ENCODE measurements at places on chromosomes 4 and X. TPM values are rescaled to one million over a fixed set of nuclear protein-coding genes. Genes with fewer than 3 reads are reported as not detected.

The CT45A10 gene
- not detected for total RNA-seq

The KIT gene
- total RNA-seq = 2.0 TPM

The GSX2 gene
- total RNA-seq = not detected

The C1QTNF7 gene
- total RNA-seq = 0.65 TPM

The PLXNB3 gene
- total RNA-seq = 0.39 TPM

The ITIH6 gene
- not detected for total RNA-seq

The CT47B1 gene
- total RNA-seq = not detected

The SLITRK4 gene
- not detected for total RNA-seq

The PWWP3B gene
- 5.1 TPM for total RNA-seq

The CETN2 gene
- 34.1 TPM for total RNA-seq

The ABLIM2 gene
- under 0.01 TPM for total RNA-seq

The MAGEA12 gene
- not detected for total RNA-seq

The WDR45 gene
- 61.8 TPM for total RNA-seq

The KIF4A gene
- 4.1 TPM for total RNA-seq

The PAGE2 gene
- not detected for total RNA-seq

The MAGEA10 gene
- total RNA-seq = not detected

The HSFX4 gene
- not detected for total RNA-seq

The HS6ST2 gene
- not detected for total RNA-seq

The S100G gene
- total RNA-seq = not detected

The SSX3 gene
- total RNA-seq = not detected

The MAGEB1 gene
- total RNA-seq = not detected

The TASL gene
- not detected for total RNA-seq

The TMPRSS11B gene
- 1.4 TPM for total RNA-seq

The DGAT2L6 gene
- not detected for total RNA-seq

The CFAP99 gene
- total RNA-seq = not detected

The ERAS gene
- not detected for total RNA-seq

The ARHGAP10 gene
- total RNA-seq = 60.9 TPM

The UBL4A gene
- total RNA-seq = 48.7 TPM

The BTC gene
- not detected for total RNA-seq

The SPP1 gene
- total RNA-seq = not detected

The FANCB gene
- total RNA-seq = 5.9 TPM

The ARHGAP6 gene
- total RNA-seq = 0.11 TPM

The VCX3A gene
- total RNA-seq = not detected

The RBPJ gene
- 82.1 TPM for total RNA-seq

The PROM1 gene
- total RNA-seq = not detected

The ADH1B gene
- not detected for total RNA-seq

The FAM149A gene
- 1.5 TPM for total RNA-seq

The SPOCK3 gene
- not detected for total RNA-seq

The PPP1R2C gene
- total RNA-seq = not detected

The AFF2 gene
- under 0.01 TPM for total RNA-seq

The CCDC120 gene
- total RNA-seq = 9.3 TPM

The PAGE5 gene
- not detected for total RNA-seq

All from placental epithelial cell (primary cell).